Stimulated activated CD4-positive, alpha-beta T cell treated with anti-CD3 and anti-CD28 coated beads, Interleukin-1b, Interleukin-23, amount 100 ng/mL, for 24 hours (primary cell): ENCODE measurements at places on chromosomes 4 and X.

DNA sequence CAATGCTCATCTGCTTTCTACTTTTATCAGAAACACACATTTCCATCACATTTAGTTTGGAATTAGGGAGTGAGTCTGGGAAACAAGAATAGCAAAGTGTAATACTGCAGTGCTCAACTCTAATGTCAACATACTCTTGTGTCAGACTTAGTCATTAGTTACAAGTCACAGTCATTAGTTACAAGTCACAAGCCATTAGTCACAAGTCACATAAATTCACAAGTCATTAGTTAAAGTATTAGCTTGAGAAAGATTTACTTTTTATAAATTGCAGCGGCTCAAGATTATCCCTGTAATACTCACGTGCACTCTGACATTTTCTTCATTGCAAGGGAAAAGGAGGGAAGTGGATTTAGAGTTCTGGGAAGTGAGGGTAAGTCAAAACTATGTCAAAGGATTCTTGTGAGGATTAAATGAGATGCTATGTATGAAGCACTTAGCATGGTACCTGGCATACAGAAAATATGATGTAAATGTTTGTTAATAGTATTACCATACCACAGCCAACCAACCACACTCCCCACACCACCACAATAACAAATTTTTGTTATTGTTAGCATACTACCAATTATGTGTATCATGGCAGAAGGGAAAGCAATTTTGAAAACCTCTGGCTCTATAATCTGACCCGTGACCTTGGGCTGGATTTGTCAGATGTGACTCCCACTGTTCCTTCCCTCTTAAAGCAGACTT, 116.6 kb downstream of the ARHGAP24 start:
- no peak for DNase-seq

- no peak for DNase-seq
Observed at GRCh38 chrX:45017946-45018345, 145.0 kb downstream of the KDM6A start.

DNA sequence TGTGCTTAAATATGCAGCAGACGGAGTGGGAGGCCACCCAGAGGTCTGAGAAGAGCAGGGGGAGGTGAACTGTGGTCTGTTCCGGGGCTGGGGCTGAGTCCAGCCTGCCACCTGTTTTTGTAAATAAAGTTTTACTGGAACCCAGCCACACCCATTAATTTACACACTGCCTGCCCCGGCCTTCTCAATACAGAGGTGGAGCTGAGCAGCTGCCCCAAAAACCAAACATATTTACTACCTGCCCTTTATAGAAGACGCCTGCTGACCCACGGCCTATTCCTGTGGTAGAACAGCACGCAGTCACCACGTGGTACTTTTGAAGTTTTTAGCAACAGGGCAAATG, 45.9 kb downstream of the FGFRL1 start:
- no peak for DNase-seq

- DNase-seq: no peak
Observed at GRCh38 chrX:147958291-147958690, 22.8 kb upstream of the FMR1NB start.

DNA sequence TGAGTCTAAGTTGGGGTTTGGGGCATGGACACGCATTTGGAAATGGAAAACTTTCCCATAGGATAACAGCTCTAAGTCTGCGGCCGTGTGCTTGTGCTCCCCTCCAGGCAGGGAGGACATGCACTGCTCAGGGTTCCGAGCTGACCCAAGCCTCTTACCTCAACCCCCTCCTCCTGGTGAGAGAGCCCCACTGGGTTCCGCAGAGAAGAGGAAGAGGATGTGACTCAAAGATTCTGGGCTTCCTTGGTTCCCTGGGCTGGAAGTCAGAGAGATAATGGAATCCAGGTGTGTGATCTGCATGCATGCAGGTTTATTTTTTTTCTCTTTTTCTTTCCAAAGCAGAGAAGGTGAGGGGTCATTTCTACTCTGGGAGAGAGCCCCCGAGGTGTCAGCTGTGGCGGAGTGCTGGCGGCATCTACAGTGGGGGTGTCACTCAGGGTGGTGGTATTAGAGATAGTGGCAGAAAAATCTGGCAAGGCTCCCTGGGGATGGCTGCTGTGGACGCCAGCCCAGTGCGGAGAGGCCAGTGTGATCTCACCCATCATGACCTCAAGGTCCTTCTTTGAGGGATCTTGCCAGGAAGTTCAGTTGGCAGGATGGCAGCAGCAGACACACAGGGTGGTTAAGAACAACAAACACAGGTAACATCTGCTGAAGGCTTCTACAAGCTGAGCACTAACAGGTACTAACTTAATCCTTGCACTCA, 168.7 kb upstream of the HAND2 start:
- no peak for DNase-seq

- DNase-seq: no peak
Observed at GRCh38 chr4:53931461-53931961, 132.9 kb downstream of the CHIC2 start.

DNA sequence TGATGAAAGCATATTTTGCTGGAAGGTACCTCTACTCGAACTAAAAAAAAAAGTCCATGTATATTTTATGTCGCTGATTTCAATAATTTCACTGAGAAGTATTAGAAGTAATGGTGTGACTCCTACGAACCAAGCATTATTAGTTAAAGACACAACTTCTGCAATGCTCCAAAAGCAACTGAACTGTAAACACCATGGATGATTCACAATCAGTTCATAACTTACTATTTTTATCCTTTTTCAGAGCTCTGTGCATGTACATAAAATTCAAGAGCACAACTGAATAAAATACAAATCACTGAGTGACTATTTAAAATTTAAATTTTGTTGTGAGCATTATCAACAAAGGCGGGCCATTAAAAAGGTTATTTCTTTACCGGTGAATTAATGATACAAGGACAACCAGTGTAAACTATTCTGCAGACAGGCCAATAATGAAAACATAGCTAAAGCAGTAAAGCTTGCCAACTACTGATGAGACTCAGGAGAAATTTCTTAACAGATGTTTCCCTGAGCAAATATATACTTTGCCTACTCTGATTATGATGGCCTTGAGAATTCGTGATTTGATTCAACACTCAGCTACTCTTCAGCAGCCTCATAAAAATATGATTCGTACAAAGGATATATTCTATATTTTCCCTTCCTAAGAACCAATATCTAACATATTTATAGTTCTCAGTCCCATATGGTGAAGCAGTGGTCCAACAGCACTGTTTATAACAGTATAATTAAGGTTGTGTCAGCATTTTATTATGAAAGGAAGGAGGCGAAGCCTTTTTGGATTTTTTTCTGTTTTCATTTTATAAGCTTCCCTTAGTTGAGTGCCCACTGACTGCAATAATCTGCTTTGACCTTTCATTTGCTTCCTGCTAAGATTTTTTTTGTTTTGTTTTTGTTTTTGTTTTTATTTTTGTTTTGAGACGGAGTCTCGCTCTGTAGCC, 62.8 kb upstream of the NEIL3 start:
- DNase-seq: no peak

GRCh38 chrX:1041091-1041490, 171.4 kb downstream of the CRLF2 start:
- DNase-seq: no peak

GRCh38 chr4:161815841-161816240, 348.0 kb downstream of the FSTL5 start:
- DNase-seq: no peak

DNA sequence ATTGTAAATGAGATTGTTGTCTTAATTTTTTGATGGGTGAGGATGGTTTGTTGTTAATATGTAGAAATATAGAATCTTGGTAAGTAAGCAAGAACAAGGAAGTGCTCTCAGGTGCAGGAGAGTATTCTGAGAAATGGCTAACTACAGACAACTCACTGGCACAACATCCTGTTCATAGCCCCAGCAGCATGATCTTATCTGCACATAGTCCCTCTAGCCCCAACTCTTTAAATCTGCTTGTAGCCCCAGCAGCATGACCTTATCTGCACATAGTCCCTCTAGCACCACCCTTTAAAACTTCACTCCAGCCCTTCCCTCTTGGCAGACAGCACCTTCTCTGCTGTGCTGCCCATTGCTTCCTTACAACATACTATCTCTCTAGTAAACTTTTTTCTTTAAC, 1957.1 kb upstream of the ADGRL3 start:
- DNase-seq: no peak

DNA sequence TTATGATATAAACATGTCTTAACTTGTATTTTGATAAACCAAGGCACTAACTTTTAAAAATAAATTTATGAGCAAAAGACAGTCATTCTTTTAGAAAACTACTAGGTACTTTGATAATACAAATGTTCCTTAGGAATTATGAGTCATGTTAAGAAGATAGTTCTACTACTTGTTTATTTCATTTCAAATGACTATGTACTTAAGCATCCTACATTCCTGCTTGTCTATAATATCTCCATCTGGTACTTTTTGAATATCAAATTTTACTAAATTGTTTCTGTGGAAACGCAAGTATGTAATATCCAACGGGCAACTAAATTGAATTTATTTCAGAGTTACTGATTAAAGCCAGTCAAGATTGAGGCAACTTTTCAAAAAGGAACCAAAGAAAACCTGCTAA, 61.8 kb downstream of the CAMK2D start:
- no peak for DNase-seq

DNA sequence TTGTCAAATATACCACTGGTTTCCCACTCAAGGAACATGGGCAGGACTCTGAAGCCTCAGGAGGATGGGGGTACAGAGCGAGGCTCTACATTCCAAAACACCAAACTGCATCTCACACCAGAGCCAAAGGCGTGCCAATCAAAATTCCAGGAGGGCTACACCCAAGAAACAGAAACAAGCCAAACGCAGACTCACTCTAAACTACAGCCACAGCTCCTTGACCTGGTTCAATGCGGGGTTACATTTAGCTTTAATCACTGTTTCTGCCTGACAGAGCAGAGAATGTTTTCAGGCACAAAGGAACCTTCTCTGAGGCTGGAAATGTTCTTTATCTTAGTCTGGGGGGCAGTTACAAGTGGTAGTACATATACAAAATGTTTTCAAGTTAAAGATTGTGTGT, 2121.5 kb upstream of the AGA start:
- DNase-seq: no peak

DNA sequence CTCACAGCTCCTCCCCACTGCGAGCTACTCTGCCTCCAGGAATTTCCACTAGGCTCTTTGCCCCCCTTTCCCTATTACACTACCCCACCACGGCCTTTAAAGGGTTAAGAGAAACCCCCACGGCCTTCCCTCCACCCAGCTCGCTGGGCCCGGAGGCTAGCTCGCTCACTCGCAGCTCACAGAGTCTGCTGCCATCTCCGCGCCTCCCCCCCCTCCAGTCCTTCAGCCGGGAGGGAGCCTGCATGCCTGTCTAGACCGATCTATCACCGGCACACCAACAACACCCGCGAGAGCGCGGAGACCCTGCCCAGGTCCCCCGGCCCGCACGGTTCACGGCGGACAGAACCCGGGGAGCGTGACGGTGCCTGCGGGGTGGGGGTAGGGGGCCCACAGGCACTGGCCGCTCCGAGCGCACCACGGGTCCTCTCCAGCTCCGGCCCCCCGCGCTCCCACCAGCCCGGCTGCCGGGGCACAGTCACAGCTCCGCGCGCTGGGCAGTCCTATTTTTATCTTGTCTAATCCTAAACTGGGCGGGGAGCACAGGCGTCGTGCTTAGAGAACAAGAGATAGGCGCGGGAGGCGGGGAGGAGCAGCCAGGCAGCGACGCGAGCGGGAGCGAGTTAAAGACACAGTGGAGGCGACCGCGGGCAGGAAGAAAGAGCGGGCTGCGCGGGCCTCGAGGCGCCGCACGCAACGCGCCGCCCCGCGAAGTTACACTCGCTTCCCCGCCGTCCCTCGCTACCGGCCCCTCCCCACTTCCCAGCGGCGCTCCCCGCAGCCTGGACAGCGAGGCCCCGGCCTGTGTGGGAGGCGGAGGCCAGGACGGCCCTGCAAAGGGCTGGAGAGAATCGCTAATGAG, 3.5 kb downstream of the BCOR start:
- DNase-seq: no peak

- DNase-seq: no peak
Observed at GRCh38 chr4:14434916-14435315, 567.4 kb upstream of the CPEB2 start.

GRCh38 chr4:105624530-105624929, 72.1 kb downstream of the ARHGEF38 start:
- no peak for DNase-seq

DNA sequence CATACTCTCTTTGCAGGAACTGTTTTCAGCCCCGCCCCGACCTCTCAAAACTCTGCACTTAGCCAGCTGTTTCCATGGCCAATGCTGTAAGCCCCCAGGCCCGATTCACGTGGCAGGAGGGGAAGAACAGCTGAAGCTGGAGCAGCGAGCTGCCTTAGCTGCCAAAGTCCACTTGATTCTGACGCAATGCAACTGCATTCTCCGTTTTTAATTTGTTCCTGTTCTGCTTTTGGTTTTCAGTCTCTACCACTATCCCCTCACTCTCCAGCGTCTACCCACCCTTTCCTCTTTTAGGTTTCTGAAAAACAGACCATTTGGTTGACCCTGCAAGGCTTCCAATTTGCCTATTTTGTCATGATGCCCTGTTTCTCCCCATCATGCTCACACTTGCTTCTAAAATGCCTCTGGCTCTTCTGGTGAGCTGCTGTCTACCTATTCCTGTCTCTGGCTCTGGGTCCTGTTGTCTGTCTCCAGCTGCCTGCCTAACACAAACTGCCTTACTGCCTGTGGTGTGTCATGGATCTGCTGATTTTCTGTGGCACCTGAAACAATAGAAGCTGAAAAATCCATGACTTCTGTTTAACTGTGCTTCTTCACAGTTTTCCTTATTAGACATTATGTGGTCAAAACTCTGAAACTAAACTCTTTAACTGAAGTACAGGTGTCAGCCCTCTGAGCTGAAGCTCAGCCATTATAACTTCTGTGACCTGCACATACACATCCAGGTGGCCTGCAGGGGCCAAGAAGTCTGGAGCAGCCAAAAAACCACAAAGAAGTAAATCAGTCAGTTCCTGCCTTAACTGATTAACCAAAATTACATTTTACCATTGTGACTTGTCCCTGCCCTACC, 160.5 kb upstream of the AGTR2 start:
- DNase-seq: no peak

DNA sequence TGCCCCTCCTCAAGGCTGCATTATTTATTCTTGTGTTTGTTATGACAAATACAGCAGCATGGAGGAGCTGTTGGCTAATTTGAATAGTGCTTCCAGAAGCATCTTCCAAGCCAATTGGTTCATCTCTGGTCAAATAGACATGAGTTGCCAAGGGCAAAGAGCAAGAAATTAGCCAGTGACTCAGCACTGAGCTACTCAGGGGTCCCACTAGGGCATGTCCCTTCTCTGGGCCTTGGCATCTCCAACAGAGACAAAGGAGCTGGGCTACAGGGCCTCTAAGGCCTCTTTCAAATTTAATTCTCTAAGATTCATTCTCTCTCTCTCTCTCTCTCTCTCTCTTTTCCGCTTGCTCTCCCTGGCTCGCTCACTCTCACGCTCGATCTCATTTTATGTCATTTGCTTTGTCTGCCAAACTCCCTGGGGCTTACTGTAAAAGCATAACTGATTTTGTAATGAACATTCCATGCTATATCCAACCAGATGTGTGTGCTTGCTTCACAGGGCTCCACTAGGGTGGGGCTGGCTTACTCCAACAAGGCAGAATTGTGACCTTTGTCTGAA, 86.7 kb upstream of the MAGEA4 start:
- no peak for DNase-seq

DNA sequence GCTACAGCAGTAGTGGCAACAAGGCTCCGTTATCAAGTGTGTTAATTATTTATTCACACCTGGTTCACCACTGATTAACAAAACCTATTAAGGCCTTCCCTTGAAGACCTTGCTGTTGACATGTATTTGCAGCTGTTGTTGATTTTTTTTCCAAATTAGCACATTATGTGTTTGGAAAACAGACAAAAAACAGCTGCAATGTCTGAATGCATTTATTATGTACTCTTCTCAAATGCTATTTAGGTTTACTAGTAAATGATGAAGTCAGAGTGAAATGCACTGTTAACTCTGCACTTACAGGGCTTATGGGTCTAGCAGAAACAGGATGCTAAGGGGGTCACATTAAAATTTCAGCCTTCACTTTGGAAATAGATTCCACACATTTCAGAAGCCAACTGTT, 99.5 kb upstream of the PCDH7 start:
- no peak for DNase-seq
